ENCODE measurements at places on chromosomes 5 and 9.
A peak's percentile ranks its signal among the peaks of the same experiment; 100 is the strongest.

DNA sequence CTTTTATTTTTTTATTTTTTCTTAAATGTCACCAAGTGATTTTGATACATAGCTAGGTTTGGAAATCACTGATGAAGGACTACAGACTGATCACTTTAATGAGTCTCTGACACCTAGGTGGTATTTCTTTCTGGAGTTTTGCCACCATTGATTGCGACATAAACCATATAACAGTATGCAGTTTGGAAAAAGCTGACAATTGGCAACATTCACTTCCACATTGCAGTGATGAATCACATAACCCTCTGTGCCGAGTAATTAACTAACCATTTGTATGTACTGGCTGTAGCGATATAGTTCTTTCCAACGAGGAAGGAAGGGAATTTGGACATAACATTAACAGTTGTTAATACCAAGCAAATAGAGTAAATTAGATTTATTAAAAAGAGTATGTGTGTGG is 222.9 kb upstream of the EFNA5 start:
- DNase-seq = peak; percentile 88

DNA sequence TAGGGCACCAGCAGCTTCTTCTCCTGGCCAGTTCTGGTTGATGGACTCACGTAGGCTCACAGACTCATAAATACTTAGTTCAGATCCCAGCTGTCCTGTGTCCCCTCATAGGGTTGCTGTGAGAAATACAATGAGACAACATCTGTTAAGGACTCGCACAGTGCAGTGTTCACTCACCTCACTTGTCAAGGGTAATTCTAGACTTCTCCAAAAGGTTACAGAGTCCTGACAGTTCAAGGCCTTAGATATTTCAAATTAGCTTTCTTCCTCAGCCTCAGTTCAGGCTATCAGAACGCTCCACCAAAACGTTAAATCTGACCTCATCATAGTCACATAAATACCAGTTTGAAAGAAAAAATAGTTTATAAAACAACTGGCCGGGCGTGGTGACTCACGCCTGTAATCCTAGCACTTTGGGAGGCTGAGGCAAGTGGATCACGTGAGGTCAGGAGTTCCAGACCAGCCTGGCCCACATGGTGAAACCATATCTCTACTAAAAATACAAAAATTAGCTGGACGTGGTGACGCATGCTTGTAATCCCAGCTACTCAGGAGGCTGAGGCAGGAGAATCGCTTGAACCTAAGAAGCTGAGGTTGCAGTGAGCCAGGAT is 106.3 kb downstream of the UGCG start:
- no peak for DNase-seq

DNA sequence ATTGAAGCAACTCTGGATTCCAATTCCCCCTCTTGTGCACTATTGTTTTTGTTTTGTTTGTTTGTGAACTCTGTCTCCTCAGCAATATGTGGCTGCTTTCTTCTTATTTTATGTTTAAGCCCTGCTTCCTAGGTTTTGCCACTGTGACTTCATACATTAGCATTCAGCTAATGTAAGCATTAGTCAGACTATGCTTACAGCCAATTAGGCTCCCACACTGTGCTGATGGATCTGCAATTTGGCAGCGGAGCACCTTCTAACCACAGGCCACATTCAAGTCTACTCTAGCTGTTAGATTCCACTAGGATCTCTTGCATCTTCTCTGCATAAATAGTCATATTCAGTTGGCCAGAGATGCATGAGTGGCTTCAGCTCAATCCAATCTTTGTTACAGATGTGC is 9.6 kb upstream of the BICD2 start:
- no peak for DNase-seq

DNA sequence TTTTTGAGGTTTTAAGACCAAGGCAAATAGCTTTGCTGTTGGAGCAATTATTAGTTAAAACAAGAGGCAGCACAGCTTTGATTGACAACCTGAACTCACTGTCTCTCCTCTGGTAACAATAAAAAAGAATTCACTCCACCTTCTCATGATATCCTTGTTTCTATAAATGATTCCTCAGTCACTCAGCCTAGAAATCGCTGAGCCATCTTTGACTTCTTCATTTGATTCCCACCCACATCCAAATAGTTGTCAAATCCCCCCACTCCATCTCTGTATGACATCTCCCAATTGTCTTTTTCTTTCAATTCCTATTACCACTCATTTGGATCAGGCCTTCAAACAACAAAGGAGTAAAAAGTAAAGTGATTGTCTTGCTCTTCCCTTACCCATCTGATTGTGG is 266.4 kb downstream of the MCTP1 start:
- DNase-seq = peak; percentile 28

DNA sequence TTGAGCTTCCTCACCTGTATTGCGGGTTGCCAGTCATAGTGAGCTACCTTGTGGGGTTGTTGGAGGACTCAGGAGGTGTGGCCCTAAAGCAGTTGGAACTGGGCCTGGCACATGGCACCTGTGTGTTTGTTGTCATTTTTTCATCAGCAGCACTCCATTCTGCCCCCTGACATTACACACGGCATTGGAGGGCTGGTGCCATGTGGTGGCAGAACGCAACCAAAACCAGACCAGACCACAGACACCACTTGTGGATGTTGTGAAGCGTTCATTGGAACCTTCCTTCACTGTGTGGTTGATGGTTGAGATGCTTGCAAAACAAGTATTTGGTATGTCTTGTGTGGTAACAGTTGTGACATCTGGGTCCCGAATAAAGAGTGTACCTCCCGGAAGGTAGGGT is 113.2 kb upstream of the ERCC6L2 start:
- no peak for DNase-seq
